Suprapubic skin (tissue), 4 donors: ENCODE measurements at places on chromosomes 13 and 19. TPM values are rescaled to one million over a fixed set of nuclear protein-coding genes. Genes with fewer than 3 reads are reported as not detected.

DNA sequence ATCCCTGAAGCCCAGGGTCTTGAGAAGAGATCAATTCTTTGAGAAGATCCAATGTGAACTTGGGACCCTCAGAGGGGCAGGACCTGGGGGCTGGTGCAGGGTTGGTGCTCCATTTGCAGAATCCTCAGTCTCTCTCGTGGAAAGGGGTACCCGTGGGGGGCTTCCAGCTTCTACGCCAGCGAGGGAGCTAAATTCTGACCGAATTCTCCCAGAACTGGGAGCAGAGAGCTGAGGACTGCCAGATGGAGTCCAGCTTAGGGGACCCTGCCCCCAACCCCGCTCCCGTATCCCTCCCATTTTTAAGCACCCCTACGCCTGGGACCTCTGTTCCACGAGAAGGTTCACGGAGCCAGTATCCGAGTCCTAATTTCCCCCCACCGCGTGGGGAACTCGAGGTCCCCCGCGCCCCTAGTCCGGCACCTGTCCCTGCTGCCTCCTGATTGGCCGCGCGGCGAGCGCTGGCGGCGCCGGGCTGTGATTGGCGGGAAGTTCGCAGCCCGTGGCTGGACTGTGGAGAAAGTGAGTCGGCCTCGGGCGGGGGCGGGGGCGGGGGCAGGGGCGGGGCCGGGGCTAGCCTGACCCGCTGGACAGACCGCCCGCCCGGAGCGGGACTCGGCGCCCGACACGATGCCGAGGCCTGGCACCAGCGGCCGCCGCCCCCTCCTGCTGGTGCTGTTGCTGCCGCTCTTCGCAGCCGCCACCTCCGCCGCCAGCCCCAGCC lies 4.4 kb upstream of the LTBP4 start:
- H3K27ac ChIP-seq: no peak overlapping the region
- H3K4me1 ChIP-seq: peaks cover 54% of the 10 kb centered on the region
- DNase-seq: no peak

DNA sequence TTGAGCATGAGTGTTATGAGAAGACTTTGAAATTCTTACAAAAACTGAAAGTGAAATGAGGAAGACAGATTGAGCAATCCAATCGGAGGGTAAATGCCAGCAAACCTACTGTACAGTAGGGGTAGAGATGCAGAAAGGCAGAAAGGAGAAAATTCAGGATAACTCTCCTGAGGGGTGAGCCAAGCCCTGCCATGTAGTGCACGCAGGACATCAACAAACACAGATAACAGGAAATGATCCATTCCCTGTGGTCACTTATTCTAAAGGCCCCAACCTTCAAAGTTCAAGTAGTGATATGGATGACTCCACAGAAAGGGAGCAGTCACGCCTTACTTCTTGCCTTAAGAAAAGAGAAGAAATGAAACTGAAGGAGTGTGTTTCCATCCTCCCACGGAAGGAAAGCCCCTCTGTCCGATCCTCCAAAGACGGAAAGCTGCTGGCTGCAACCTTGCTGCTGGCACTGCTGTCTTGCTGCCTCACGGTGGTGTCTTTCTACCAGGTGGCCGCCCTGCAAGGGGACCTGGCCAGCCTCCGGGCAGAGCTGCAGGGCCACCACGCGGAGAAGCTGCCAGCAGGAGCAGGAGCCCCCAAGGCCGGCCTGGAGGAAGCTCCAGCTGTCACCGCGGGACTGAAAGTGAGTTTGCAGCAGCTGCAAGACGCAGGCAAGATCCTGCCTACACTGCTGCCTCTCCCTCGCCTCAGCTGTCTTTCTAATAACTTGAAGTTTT lies at the start of gene TNFSF13B:
Gene TNFSF13B (plus strand): TSS at position 118 of the 728 bp plus-strand sequence. CDS start 178 bp downstream, at position 296.
- peak within 1 kb of the TSS; percentile 59 for H3K27ac ChIP-seq
- H3K4me3 ChIP-seq: peak within 1 kb of the TSS; percentile 49
- DNase-seq: no peak
- H3K4me1 ChIP-seq: peaks cover 17% of the 10 kb centered on the region
- no peaks in the 10 kb centered on the region for H3K36me3 ChIP-seq

DNA sequence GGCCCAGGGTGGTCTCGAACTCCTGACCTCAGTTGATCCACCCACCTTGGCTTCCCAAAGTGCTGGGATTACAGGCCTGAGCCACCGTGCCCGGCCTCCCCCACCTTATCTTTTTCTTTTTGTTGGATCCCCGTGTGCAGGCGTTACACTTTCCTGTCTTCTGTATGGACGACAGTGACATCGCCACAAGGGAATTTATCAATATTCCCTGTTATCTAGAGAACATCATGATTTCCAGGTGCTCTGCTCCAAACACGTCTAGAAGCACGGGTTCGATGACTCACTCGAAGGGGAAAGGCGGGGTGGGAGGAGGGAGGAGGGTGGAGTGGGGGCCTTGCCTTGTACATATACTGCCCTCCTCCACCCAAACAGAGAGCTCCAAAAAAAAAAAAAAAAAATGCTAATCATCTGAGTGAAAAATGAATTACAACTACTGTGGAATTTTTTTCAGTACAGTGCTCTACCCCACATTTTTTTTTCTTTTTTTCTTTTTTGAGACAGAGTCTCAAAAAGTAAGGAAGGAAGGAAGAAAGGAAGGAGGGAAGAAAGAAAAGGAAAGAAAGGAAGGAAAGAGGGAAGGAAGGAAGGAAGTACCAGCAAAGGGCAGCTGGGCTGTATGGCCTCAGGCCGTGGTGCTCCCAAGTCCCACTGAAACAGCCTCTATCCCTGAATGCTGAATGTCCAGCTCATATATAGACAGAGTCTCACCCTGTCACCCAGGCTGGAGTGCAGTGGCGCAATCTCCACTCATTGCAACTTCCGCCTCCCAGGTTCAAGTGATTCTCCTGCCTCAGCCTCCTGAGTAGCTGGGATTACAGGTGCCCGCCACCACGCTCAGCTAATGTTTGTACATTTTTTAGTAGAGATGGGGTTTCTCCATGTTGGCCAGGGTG lies 36.8 kb downstream of the INSR start:
- no peaks in the 10 kb centered on the region for H3K27me3 ChIP-seq
- no peak overlapping the region for H3K4me3 ChIP-seq
- no peak for DNase-seq
- peak overlapping the region; percentile 24 for H3K27ac ChIP-seq

GRCh38 chr19:36916991-36917390 lies 859 bp downstream of the ZNF568 start:
- H3K27me3 ChIP-seq: no peaks in the 10 kb centered on the region
- peaks cover 43% of the 10 kb centered on the region for H3K36me3 ChIP-seq
- H3K4me3 ChIP-seq: peak overlapping the region; percentile 86
- peaks cover 20% of the 10 kb centered on the region for H3K4me1 ChIP-seq
- H3K27ac ChIP-seq: peak overlapping the region; percentile 89

- H3K36me3 ChIP-seq: peaks cover 12% of the 10 kb centered on the region
- H3K27ac ChIP-seq: peak overlapping the region; percentile 78
- peak; percentile 80 for DNase-seq
- no peaks in the 10 kb centered on the region for H3K27me3 ChIP-seq
- H3K4me3 ChIP-seq: peak overlapping the region; percentile 28
Measured at GRCh38 chr19:19460761-19461265, 54.5 kb downstream of the TSSK6 start.

DNA sequence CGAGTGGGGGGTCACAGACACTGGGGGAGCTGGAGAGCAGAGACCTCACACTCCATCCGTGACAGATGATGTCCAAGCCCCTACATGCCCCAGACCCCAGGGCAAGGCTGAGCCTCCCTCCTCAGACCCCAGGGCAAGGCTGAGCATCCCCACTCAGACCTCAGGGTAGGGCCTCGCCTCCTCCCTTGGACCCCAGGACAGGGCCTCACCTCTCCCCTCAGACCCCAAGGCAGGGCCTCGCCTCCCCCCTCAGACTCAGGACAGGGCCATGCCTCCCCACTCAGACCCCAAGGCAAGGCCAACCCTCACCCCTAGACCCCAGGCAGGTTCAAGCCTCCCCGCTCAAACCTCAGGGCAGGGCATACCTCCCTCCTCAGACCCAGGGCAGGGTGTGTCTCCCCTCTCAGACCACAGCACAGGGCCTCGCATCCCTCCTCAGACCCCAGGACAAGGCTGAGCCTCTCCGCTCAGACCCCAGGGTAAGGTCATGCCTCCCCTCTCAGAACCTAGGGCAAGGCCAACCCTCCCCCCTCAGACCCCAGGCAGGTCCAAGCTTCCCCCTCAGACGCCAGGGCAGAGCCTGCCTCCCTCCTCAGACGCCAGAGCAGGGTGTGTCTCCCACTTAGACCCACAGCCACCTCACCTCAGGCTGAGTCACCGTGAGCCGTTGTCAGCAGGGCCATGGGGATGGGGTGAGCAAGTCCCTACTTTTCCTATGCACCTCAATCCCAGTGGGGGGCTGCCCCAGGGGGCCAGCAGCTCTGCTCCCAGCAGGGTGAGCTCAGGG lies 1.7 kb upstream of the S1PR4 start:
- H3K27me3 ChIP-seq: no peaks in the 10 kb centered on the region
- no peak overlapping the region for H3K27ac ChIP-seq
- no peaks in the 10 kb centered on the region for H3K36me3 ChIP-seq
- no peak overlapping the region for H3K4me3 ChIP-seq
- no peak for DNase-seq
- H3K4me1 ChIP-seq: peaks cover 16% of the 10 kb centered on the region

HSPBP1 gene
- total RNA-seq: 46.7 TPM

HCN2 gene
- total RNA-seq: 0.98 TPM
